SW480 (cell line): ENCODE measurements at places on chromosomes 2 and 18.

DNA sequence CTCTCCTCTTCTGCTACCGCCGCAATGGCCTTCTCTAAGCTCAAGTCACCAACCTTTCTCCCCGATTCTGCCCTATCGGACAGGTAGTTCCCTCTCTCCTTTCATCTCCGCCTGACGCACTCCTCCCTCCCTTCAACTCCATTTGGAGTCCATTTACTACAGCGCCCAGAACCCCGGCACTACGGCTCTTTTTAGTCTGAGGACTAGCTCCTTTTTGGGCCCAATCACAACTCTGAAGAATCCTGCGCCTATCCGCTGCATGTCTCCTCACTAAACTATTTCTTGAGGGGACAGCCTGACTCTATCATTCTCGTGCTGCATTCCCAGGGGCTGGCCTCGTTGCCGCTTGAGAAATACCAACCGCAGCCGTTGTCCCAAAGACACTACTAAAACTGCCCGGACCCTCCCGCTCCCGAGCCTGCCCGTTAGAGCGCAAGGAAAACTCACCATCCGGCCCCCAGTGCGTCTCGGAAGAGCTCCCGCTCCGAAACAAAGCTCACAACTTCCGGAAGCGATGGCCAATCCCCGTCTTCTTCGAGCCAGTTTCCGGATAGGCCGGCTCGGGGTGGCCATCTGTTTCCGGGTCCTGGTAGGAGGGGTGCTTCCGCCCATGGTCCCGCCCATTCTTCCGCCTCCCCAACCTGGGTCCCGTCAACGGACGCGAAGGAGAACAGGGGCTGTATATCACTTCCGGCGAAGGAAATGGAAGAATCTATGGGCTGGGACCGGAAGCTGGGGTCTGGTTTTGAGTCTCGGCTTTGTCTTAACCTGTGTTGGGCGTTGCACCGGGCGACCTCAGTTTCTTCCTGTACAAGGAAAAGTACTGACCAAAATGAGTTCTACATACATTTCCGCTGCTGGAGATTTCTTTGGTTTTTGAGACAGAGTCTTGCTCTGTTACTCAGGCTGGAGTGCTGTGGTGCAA, at the start of gene TPRKB:
Gene TPRKB (minus strand): TSS at position 491 of the 925 bp plus-strand sequence. CDS start 2,776 bp downstream, outside the sequence.
- DNase-seq = peak; percentile 99

DNA sequence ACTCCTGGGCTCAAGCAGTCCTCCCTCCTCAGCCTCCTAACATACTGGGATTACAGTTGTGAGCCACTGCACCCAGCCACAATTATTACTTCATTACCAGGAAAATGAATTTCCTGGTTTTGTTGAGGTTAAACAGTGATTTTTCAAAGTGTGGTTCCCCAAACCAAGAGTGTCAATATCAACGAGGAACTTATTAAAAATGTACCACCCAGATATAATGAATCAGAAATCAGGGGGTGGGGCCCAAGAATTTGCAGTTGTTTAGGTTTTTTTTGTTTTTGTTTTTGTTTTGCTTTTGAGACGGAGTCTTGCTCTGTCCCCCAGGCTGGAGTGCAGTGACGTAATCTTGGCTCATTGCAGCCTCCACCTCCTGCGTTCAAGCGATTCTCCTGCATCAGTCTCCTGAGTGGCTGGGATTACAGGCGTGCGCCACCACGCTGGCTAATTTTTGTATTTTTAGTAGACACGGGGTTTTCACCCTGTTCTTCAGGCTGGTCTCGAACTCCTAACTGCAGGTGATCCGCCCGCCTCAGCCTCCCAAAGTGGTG, 94.1 kb downstream of the WDSUB1 start:
- DNase-seq = no peak

GRCh38 chr2:227853765-227854271, 17.6 kb upstream of the DAW1 start:
- DNase-seq = no peak

DNA sequence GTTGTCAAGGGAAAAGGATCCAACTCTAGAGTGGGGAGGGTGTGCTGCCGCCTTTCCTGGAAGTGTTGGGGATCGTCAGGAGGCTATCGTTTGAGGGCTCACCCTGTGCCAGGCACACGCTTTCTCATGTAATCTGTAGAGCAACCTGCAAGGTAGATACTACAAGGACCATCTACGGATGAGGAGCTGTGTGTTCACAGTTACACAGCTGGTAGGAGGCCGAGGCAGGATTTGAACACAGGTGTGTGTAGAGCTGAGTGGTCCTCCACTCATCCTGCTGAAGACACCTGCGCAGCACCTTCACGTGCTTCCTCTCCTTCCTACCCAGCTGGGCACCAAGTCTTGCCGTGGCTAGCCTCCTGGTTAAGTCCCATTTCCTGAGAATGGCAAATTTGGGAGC, 68.3 kb downstream of the MARCO start:
- DNase-seq = no peak

GRCh38 chr18:39462436-39462835, 1896.8 kb upstream of the CELF4 start:
- DNase-seq = no peak

DNA sequence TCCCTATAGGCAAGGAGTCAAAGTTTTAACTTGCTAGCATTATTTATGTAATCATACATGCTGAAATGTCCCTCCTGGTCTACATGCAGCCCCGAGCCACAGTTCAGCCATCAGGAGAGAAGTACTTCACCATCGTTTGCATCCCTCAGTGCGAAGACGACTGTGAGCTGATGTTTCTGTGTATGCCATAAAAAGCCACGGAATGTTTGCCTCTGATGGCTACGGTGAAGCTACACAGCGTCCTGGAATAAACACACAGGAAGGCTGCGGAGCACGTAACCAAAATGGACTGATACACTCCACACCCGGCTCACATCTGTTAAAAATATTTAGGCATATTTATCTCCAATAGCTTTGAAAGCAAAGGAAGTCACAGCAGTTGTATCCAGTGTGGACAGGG, 4.3 kb upstream of the SALL3 start:
- DNase-seq = no peak

- DNase-seq = no peak
Measured at GRCh38 chr2:30188292-30188691, 41.5 kb downstream of the YPEL5 start.

DNA sequence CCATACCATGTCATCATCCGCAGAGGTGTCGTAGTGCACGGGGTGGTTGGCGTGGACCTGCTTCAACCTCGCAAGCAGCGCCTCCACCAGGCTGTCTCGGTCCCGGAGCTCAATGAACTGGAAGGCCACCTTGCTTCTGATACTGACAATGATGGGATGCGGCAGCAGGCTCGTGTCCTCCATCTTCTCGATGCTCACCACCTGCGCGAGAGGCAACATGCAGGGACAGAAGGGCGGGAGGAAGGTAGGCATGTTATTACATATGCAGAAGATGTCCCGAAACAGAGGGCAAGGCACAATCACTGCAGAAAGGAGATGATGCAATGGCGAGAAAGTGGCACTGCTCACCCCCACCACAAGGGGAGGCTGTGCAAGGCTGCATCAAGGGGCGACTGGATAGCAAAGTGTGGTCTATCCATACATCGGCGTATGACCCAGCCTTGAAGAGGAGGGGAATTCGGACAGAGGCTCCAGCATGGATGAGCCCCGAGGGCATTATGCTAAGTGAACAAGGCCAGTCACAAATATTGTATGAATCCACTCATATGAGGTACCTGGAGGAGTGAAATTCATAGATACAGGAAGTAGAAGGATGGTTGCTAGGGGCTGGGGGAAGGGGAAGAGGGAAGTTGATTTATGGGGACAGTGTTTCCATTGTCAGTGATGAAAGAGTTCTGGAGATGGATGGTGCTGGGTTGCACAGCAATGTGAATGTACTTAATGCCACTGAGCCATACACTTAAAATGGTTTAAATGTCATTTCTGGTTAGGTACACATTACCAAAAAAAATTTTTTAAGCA, 36.6 kb downstream of the RPL31 start:
- peak; percentile 50 for DNase-seq

- DNase-seq = no peak
Measured at GRCh38 chr18:27653247-27653646, 468.1 kb upstream of the CHST9 start.

DNA sequence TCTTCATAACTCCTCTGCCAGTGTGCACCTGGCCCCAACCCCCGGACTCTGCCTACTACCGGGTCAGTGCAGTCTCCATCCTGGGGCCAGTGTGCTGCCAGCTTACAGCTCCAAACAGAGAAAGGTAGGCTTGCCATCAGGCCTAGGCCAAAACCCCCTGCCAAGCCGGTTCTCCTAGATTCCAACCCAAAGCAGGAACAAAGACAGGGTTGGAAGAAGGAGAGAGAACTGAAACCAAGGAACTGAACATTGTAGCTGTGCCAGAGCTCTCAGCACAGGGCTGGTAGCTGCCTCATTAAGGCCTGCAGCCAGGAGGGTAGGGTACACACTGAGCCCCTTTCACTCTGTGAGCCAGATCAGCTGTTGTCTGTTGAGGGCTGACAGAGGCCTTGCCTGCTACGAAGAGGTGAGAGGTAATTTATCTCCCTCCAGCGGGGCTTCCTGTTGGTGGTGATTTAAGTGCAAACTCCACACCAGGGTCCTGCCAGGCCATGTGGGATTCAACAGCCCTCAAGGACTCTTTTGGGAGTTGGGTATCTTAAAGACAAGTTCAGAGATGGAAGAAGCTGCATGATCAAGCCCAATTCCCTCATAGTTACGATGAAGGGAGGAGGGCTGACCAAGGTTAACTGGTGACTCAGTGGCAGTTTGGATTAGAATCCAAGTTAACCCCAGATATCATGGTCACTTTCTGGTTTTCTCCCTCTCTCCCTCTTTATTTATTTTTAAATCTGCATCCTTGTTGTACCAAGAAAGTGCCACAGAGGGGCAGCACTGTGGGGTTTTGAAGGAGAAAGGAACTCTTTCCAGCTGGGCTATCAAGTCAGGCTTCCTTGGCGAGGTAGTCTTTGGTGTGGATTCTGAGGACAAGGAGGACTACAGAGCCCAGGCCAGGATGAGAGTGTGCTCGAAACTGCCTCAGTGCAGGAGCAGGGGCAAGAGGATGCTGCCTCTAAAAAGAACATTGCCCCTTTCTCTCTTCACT, 48.1 kb downstream of the CYRIA start:
- DNase-seq = peak; percentile 33

DNA sequence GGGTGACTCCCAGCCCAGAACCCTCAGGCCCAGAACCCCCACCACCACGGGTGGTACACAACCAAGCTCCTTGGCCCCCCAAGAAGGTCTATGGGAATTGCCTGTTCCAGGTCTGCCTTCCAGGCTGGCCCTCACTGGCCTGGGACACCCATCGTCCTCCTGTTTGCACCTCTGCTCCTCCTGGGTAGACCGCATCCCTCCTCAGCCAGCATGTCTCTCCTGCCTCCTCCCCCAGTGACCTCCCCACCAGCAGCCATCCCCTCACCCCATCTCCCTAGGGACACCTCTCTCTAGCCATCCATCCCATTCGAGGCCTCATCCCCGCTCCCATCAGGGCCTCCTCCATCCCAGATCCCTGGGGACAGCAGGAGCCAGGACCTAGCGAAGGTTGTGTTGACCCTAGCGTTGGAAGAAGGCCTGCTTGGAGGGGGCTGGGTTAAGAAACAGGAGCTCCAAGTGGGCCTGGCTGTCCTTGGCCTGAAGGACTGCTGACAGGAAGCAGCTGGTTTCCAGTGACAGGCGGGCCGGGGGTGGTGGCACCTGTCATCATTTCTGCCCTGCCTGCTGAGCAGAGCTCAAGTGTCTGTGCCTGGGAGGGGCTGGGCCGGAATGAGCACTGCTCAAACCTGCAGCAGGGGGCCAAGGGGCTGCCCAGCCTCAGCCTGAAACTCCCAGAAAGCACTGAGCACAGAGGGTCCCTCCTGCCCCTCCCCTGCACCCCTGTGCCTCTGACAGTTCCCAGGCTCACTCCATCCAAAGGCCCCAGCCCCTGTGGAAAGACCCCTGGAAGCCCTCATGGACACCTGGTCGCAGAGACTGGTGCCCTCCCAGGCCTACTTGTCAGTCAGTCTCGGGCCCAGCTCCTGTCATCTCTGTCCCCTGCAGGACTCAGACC, 96.0 kb upstream of the OTOS start:
- DNase-seq = no peak

DNA sequence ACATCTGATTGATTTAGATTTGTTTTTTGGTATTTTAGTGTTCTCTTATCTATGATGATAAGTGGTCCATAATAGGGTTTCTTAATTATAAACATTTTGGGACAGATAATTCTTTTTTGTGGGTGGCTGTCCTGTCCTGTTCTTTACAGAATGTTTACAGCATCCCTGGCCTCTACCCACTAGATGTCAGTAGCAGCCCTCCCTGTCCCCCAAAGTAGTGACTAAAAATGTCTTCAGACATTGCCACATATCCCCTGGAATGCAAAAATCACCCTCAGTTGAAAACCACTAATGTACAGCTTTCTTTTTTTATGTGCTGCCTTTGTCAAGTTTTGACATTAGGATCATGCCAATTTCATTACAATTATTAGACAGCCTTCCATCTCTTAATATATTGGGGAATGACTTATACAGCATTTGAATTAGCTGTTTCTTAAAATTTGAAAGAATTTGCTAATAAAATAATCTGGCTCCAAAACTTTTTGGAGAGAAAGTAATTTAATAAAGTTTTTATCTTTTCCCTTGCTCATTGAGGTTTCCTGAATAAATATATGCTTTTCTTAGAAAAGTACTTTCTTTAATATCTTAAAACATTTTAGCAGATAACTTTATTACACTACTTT, 19.5 kb downstream of the WIPF1 start:
- peak; percentile 33 for DNase-seq

- DNase-seq = no peak
Measured at GRCh38 chr2:205367331-205367935, 314.9 kb upstream of the NRP2 start.

DNA sequence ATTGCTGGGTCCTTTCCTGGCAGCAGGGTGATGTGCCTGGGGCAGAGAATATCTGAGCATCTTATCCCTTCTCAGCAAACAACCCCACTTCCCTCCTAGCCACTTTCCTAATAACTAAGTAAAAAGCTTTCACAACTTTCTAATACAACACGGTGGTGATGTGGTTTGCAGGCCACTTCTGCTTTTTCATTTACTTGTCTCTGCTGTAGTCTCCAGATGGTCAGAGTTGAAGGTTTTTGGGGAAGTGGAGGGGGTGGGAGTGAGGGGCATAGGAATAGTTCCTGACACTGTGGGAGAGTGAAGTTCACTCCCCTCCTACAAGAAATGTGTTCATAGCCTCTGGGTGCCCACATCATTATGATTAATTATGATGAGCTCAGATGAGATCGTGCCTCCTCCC, 11.6 kb downstream of the OXER1 start:
- DNase-seq = no peak

DNA sequence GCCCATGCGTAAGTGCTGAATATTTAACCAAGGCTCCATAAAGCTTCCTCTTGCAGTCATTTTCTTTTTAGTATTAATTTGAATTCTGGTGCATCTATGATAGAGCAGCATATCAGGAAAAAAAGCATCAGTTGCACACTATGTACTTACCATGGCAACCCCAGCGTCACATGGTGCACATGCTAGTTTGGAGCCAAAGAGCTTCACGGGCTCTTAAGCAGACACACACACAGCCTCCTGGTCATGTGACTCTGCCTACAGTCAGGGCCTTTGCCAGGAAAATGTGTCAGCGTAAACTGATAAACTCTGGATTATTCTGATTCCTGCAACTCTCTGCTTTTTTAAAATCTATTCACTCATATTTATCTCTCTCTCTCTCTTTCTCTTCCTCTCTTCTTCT, 30.2 kb downstream of the NYAP2 start:
- no peak for DNase-seq

GRCh38 chr2:189799531-189799930, 15.3 kb downstream of the PMS1 start:
- DNase-seq = no peak
